ENCODE measurements at places on chromosomes 5 and 9. TPM values are rescaled to one million over a fixed set of nuclear protein-coding genes. Genes with fewer than 3 reads are reported as not detected.

GRCh38 chr9:106423575-106423974 lies 439.4 kb upstream of the ZNF462 start:
- DNase-seq, result no peak

The NIM1K gene
- total RNA-seq, result 0.37 TPM

The SEMA5A gene
- 58.5 TPM for total RNA-seq

GRCh38 chr5:155408465-155408864 lies 394.9 kb downstream of the KIF4B start:
- no peak for DNase-seq

- no peak for DNase-seq
Measured at GRCh38 chr9:89821081-89821480, 216.3 kb downstream of the GADD45G start.

All from HFFc6 (cell line).